Fibroblast of the aortic adventitia (primary cell): ENCODE measurements at places on chromosomes 6 and 20. TPM values are rescaled to one million over a fixed set of nuclear protein-coding genes. Genes with fewer than 3 reads are reported as not detected.

DDRGK1 gene
- total RNA-seq, result 24.9 and 64.0 TPM in 2 replicates

ELOVL2 gene
- total RNA-seq, result 0.16 and 0.18 TPM in 2 replicates

IMPG1 gene
- not detected in 2 replicates for total RNA-seq

MUC21 gene
- total RNA-seq, result not detected in 2 replicates

SSTR4 gene
- total RNA-seq, result not detected in 2 replicates

EYS gene
- total RNA-seq, result 0.09 TPM in 1 of 2 replicates, not detected in the other

PTK6 gene
- total RNA-seq, result not detected in 2 replicates

EEF1A2 gene
- total RNA-seq, result 0.18 TPM in 1 of 2 replicates, not detected in the other

ACTL10 gene
- total RNA-seq, result 2.2 and 2.5 TPM in 2 replicates

XKR7 gene
- total RNA-seq, result not detected in 2 replicates

TNNC2 gene
- 0.45 and 1.8 TPM in 2 replicates for total RNA-seq

PIGU gene
- total RNA-seq, result 3.7 and 21.1 TPM in 2 replicates

POLR1H gene
- total RNA-seq, result 11.0 and 18.3 TPM in 2 replicates

DSP gene
- total RNA-seq, result 4.2 and 4.3 TPM in 2 replicates

PNPLA1 gene
- total RNA-seq, result 0.09 TPM in 1 of 2 replicates, not detected in the other
